Stimulated activated naive CD4-positive, alpha-beta T cell treated with Interleukin-2 at 50 U/mL for 16 hours (primary cell): ENCODE measurements at places on chromosomes 6 and 20.

- peak; percentile 25 for DNase-seq
These were observed 99.3 kb downstream of the LRRC1 start for GRCh38 chr6:53894091-53894490.

GRCh38 chr6:170177772-170178560 is 112.9 kb downstream of the DLL1 start:
- DNase-seq: no peak

GRCh38 chr6:50966986-50967385 is 148.3 kb downstream of the TFAP2B start:
- DNase-seq: no peak

DNA sequence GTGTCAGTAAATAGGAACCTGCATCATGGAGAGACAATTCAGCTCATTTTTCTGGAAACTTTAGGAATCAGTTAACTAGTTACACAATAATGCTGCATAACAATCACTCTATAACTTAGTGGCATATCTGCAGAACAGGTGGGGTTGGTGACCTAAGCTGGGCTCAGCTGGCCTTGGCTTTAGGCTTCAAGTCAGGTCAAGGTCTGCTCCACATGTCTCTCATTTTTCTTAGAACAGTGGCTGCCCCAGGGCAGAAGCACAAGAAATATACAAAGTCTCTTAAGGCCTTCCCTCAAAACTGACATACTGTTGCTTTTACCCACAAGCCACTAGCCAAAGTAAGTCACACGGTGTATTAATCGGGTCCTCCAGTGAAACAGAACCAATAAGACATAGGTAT is 14.1 kb upstream of the ISM1 start:
- DNase-seq: no peak

- DNase-seq: no peak
These were observed 549.4 kb upstream of the SYNCRIP start for GRCh38 chr6:86192123-86192522.

DNA sequence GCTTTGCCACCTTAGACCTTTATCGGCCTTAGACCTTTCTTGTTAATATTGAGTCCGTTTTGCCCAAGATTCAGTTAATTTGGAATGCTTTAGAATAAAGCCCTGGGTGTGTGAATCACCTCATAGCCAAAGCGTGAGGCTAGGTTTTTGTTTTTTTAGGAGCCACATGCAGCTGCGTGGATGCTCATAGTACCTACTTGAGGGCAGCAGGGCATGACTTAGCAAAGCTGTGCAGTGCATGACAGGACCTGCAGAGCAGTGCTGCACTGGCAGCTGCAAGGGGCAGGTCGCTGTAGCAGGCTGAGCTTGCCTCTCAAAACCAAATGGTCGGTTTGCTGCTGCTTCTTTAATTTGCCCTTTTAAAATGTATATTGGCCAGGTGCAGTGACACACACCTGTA is 116.1 kb downstream of the JAG1 start:
- no peak for DNase-seq

- no peak for DNase-seq
These were observed 309.1 kb upstream of the IMPG1 start for GRCh38 chr6:76381612-76382011.

- DNase-seq: no peak
These were observed 126.5 kb upstream of the AFDN start for GRCh38 chr6:167700199-167700598.

DNA sequence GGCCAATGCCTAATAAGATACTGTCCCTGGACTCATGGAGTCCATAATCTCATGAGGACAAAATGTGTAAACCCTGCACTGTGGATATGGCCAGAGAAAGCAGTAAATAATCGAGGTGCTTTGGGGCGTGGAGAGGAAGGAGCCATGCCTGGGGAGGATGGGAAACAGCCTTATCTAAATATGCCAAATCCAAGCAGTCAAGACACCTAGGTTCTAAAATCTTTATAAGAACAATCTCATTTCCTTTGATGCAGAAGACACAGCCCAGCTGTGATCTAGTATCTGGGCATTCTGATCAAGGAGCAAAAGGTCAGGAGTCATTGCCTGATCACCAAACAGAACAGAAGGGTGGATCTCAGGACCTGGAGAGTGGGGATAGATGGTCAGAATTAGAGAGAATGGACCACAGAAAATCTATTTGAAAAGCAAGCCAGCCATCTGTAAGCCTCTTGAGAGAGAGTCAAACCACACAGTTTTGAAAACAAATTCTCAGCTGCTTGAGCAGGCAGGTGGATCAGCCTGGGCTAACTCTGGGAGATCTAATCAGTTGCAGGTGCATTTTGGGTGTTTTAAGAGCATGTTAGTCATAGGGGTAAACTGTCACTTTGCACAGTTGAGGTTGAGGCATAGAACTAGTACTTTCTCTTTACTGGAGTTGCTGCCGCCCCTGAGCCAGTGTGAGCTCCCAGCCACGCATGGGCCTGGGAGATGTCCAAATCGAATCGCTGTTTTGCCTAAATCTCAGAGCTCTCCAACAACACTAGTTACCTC is 130.8 kb upstream of the TNFAIP3 start:
- DNase-seq: no peak

- no peak for DNase-seq
These were observed 106.3 kb downstream of the SCML4 start for GRCh38 chr6:107717781-107718180.

DNA sequence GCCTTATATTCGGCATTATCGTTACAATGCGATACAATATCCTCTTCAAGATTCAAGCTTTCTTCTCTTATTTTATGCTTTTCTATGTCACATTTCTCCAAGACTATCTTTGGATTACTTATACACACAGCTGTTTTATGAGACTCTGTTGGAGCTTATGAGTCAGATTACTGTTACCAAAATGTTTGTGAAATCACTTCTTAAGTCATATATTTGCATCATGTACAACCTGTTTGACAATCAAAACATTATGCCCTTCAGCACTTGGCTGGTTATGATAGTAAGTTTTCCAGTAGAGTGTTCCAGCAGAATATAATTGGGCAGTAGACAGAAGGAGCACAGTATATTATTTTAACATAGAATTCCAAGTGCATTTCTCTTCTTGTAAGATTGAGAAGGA is 35.2 kb downstream of the BMP6 start:
- no peak for DNase-seq

DNA sequence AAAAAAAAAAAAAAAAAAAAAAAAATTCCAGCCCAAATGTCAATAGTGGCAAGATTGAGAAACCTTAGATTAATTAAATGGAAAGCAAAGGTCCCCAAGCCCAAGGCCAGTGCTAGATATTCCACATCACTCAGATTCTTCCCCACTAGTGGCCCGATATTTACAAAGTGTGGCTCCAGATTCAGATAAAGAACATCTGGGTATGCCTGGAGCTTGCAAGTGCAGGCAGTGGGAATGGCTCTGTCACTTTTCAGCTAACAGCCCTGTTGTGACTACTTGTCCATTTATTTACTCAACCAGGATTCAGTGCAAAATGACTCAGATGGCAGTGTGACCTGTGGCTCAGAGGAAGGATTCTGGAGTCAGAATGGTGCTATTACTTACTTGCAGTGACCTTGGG is 8.2 kb upstream of the KCNB1 start:
- DNase-seq: no peak

DNA sequence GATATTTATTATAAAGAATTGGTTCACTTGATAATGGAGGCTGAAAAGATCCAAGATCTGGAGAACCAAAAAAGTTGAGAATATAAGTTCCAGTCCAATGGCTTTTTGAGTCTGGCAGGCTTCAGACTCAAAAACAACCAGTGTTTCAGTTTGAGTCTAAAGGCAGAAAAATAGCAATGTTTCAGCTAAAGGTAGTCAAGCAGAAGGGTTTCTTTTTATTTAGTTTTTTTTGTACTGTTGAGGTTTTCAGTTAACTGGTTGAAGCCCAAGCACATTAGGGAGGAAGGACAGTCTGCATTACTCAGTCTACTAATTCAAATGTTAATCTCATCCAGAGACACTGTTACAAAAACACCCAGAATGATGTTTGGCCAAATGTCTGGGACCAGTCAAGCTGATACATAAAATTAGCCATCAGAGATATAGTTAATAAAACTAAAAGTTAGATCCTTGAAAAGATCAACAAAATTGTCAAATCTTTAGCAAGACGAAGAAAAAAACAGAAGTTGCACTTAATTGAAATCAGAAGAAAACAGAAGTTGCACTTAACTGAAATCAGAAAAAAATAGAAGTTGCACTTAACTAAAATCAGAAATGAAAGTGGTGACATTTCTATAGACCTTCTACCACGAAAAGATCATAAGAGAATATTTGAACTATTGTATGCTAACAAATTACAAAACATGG is 980.3 kb upstream of the FLRT3 start:
- no peak for DNase-seq

DNA sequence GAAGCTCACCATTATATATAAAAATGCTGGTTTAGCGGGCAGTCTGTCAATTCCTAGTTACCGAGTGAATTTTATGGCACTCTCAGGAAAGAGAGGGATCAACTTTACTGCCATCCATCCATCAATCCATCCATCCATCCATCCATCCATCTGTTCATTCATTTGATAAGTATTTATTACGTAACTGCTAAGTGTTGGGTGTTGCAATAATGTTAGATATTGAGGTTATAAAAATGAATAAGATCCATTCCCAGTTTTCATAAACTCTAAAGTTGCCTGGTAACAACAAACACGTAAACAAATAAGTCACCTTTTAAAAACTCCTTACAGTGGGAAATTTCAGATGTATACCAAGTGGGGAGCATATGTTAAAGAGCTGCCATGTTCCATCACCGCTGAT is 36.8 kb downstream of the SASH1 start:
- DNase-seq: no peak

DNA sequence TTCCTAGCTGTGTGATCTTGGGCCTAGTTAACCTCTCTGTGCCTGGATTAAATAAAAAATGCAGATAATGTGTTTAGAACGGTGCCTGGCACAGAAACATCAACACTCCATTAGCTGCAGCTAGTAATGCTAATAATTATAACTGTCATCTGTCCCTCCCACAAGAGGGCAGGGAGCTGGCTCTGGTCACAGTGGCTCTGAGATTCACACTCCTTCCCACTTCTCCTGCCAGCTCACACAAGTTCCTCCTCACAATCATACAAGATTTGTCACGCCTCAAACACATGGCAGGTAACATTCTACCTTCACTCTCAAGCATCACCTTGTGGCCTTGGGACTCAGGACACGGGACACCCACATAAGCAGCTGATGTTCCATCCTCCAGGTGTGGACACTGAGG is 2.4 kb downstream of the ADA start:
- DNase-seq: no peak

DNA sequence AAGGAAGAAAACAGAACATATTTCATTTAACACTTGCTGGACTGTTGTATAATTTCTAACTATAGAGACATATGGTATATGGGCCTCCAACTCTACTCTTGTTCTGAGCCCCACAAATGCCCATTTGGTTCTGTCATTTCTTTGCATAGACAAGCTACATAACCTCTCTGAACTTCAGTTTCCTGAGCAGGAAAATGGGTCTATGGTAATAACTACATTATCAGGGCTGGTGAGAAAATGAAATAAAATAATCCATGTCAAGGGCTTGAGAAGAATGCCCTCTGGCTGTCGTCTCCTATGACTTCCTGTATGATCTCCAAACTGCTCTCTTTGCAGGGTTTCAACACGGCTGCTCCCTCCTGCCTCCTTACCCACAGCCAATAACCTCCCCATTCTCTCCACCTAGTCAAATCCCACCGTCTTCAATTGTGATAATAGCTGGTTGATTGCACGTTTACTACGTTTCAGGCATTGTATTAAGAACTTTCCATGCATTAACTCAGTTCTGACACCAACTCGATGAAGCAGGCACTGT is 12.0 kb downstream of the ZCCHC3 start:
- DNase-seq: no peak

DNA sequence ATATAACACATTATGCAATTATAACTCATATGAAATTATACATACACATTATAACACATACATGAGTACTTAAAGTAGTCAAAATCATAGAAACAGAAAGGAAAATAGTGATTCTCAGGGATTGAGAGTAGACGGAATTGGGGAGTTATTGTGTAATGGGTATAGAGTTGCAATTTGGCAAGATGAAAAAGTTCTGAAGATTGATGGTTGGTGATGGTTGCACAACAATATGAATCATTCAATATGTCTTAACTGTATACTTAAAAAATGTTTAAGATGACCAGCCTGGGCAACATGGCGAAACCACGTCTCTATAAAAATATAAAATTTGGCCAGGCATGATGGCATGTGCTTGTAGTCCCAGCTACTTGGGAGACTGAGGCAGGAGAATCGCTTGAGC is 372.7 kb downstream of the CDKAL1 start:
- DNase-seq: no peak
